ENCODE measurements at places on chromosomes 2 and 18. TPM values are rescaled to one million over a fixed set of nuclear protein-coding genes. Genes with fewer than 3 reads are reported as not detected.
A peak's percentile ranks its signal among the peaks of the same experiment; 100 is the strongest.

Gene MYL1
- 8,748 TPM for polyA plus RNA-seq

DNA sequence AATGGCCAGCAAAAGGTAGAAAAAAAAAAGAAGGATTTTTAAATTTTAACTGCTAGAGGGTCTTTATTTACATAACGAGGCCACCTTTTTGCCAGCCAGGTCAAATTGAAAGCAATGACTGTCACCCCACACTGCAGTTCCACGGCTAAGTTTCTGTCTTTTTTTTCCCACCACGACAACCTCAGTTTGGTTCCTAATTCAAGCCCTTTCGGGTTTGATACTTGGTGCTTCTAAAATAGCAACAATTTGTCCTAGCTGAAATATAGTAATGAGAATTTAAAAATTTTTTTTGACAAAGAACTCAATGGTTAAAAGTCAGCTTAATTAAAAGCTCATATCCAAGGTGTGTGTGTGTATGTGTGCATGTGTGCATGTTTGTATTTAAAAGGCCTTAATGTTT, 16.4 kb upstream of the NMS start:
- no peak for DNase-seq

DNA sequence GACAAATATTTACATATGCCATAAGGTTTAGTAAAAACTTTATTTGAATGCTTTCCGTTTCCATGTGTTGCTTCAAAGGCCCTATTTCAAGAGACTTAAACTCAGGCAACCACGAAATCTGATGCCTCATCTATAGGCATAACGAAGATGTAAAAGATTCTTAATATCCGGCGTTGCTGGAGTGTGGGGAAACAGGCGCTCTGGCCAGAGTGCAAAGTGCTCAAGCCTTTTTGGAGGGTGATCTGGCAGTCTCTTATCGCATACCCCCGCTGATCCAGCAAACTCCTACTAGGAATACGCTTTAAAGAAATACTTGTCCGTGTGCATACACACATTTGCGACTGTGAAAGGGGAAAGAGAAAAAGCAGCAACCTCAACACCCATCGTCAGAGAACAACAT, 108.8 kb downstream of the NOL10 start:
- DNase-seq: no peak

DNA sequence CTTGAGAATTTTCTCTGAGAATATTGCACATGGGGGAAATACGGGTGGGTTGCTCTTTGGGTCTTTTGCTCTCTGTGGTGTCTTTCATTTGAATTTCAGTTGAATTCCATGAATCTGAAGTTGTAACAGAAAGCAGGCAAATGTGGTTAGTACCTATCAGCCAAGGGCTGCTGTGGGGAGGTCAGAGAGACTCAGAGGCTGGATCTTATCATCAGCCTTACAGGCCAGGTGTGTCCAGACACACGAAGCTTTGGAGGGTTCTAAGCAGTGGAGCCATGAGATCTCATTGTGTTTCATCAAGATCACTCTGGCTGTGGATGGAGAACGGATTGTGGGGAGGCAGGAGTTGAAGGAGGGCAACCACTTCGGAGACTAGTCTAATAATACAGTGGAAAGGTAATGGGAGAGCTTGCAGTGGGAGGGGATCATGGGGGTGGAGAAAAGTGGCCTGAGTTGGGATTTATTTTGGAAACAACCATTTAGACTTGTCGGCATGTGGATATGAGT, 68.1 kb downstream of the GNAL start:
- no peak for DNase-seq

DNA sequence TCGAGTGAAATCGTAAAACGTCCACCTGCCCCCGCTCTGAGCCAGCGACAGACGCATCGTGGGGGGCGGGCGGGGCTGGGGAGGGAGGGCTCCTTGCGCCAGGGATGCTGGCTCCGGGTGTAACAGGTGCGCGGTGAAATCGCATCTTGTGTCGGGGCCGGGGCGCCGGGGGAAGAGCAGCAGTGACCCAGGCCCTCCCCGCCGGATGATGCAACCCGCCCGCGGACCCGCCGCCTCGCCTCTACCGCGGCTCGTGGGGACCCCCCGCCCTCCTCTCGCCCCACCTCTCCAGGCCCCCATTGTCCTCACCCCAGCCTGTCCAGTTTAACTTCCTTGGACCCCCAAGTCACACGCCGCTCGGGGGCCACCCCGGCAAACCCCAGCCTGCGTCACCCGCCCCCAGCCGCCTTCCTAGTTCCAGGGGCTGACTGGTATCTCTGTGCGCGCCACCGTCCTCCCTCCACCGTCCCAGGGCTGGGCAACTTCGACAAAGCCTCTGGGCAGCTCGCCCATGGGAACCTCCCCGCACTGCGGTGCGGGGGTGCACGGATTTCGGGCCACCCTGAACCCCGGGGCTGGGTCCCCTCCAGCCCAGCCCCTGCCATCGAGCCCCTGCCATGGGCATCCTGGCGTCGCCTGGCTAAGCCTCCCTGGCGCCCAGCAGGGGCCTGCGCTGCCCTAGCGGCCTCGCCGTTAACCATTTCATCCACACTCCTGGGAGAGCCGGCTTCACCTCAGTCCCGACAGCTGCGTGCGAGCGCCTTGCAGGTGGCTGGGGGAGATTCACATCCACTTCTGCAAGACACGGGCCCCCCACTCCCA, 799 bp upstream of the KIF1A start:
- DNase-seq: no peak

DNA sequence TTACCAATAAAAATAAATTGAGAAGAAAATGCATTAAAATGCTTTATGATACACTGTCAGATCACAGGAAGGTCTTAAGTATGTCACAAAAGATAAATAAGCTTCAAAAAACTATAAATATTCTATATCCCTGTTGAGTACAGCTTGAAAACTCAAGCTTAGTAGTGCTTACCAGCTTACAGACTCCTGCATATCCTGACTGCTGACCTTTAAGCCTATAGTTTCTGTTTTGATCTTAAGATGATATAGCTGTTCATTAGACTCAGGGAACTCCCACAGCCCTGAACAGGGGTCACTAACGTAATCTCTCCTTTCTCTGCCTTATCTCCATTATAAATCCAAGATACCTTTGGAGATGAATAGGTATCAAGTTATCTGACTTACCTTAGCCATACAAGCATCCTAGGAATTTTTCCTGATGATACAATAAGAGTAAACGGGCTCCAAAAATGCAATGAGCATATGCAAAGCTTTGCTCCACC, 93.7 kb upstream of the RBBP8 start:
- DNase-seq: no peak

Gene C2orf49
- 19.5 TPM for polyA plus RNA-seq

Gene VAMP5
- polyA plus RNA-seq: 38.8 TPM

DNA sequence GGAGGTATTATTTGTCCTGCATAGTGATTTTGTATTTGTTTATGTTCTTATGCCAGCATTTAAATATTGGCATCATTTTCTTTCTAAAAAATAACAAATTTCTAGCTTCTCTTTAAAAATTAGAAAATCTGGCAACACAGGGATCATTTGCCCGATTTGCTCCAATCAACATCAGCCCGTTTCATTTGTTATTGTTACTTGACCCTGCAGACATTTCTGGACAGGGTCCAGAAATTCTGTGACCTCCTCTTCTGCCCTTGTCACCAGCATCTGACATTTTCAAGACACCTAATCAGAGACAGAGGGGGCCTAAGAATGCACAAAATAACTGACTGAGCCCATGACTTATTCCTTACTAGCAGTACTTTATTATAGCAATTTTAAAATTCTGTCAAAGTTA, 253.3 kb downstream of the MREG start:
- no peak for DNase-seq

Gene HEATR5B
- 12.6 TPM for polyA plus RNA-seq

Gene ANKRD62
- 0.12 TPM for polyA plus RNA-seq

Gene WDFY1
- 39.3 TPM for polyA plus RNA-seq

Gene UGT1A8
- not detected for polyA plus RNA-seq

- DNase-seq: peak; percentile 12
These were observed 95.3 kb upstream of the CAVIN2 start for GRCh38 chr2:191942090-191942738.

DNA sequence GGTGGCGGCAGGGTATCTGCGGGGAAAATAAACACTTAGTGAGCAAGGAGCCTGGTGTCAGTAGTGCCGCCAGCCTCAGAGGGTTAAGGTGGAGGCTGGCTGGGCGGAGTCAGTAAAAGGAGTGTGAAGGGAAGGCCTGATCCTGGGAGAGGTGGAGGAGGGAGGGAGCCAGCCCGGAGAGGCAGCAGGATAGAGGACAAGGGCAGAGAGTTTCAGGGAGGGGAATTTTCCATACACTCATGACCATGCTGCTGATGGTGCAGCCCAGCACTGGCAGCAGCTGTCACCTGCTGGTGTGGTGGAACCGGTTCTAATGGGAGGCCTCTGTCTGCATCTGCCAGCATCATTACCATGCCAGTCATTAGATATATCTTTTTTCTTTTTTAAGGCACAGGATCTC, 2.0 kb upstream of the TEX44 start:
- DNase-seq: no peak

DNA sequence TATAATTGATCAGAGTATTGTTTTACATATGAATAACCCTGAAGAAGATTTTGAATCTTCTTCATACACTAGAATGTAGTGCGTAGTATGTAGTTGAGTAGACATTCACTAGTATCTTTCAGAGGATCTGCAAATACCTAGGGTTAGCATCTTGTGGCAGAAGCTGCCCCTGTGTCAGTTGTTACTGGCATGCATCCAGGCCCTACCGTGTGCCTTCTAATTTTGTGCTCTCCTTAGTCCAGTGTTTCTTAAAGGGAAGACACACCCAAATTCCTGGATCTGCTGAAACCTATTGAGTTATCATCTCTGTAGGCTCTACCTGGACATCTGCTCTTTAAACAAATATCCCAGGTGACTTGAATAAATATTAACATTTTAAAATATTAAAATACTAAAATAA, 99.7 kb upstream of the SERTAD2 start:
- no peak for DNase-seq

- DNase-seq: no peak
These were observed 891.6 kb upstream of the ZEB2 start for GRCh38 chr2:145411493-145411892.

- DNase-seq: no peak
These were observed 2.7 kb downstream of the CDH7 start for GRCh38 chr18:65753520-65753919.

DNA sequence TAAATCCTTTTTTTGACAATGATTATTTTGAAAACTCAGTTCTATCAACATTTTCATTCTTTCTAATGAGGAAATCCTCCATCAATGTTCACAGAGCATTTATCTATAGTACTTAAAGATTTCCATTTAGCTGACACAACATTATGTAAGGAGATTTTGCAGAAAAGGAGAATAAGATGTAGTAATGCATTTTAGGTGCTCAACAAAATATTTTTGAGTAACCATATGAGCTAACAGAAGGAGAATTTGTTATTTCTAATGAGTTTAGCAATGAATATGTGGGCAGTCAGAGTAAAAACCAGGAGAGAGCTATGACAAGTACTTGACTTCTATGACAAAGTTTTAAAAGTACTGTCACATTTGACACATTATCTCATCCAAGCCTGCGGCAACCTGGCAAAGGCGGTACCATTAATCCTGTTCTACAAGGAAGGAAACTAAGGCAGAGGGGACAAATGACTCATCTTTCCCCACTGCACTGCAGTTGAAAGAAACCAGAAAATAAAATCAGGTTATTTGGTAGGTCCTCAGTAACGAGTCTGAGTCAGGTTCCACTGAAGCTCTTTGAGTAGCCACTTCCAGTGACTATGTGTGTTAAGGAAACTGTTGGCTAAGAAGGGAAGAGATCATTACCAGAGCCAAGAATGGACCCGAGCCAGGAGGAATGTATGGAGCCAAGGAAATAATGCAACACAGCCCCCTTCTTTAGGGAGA, 134.1 kb upstream of the ITGB6 start:
- DNase-seq: peak; percentile 83

DNA sequence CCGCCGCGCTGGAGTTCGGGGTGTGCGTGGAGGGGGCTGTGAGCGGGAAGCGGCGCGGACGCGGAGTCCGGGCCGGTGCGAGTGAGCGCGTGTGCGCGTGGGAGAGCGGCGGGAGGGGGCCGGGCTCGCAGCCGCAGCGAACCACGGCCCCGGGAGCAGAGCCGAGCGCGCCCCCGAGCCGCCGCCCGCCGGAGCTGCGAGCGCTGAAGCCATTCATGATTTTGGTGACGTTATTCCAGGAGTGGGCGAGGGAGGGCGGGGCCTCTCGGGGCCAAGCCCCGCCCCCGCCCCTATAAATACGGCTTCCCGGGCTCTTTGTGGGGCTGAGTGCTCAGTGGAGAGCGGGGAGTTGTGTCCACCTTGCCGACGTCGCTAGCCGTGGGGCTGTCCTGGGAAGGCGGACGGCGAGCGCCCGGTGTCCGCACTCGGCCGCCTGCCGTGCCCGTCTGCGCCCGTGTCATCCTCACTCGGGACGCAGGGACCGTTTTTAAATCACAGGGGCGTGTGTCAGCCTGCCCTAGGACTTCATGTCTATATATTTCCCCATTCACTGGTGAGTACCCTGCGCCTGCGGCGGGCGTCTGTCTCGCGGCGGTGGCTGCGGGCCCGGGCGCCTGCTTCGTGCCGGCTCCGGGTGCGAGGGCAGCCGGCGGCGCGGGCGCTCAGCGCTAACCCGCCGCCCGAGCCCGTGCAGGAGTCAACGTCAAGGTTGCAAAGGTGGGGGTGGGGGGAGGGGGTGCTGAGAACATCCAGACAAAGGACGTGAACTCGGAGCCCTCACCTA, at the start of gene LBH:
TSS of gene LBH (plus strand) at position 323 of the 784 bp plus-strand sequence. CDS start at position 528, 205 bp downstream.
- DNase-seq: peak; percentile 90

GRCh38 chr18:63161761-63162195, 157.8 kb downstream of the BCL2 start:
- no peak for DNase-seq

- no peak for DNase-seq
These were observed 18.9 kb upstream of the SERPINB11 start for GRCh38 chr18:63683890-63684289.

DNA sequence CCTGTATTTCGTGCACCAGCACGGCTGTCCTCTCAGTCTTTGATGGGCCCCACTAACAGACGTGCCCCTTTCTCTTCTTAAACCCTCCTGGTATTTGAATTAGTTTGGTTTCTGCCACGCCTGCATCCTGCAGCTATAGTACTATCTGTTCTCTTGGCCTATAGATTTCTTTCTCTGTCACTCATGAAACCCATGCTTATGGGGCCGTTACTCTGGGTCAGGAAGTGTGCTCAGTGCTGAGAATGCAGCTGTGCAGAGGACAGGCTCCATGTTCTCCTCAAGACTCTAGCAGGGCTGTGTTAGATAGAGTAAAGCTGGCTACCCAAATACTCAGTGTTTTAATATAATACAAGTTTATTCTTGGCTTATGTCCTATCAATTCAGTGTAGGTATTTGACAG, 180.0 kb downstream of the INSIG2 start:
- DNase-seq: no peak

Gene ERFE
- 8.2 TPM for polyA plus RNA-seq

DNA sequence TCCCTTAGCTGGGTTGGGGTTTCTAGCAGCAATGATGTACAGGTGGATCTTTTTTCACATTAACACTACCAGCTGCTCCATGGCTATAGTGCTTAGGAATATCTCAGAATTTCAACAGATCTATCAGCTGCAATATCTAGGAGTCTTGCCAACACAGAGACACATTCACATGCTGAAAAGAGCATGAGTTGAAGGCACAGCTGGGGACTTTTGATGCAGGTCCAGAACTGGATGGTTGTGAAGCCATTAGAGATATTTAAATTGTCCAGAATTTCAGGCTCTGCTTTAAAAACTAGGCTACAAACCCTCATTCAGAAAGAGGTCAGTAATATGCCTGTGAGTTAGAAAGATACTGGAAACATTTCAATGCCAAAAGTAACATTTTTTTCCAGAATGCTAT, 122.2 kb upstream of the CCDC195 start:
- peak; percentile 69 for DNase-seq
